ENCODE measurements at places on chromosomes 5 and 9. TPM values are rescaled to one million over a fixed set of nuclear protein-coding genes. Genes with fewer than 3 reads are reported as not detected.

PCDHGA12 gene
- 0.39 TPM for total RNA-seq

SPATA31E1 gene
- total RNA-seq = not detected

- peak; percentile 29 for DNase-seq
Measured at GRCh38 chr5:112929336-112930081, 7.5 kb upstream of the REEP5 start.

DNA sequence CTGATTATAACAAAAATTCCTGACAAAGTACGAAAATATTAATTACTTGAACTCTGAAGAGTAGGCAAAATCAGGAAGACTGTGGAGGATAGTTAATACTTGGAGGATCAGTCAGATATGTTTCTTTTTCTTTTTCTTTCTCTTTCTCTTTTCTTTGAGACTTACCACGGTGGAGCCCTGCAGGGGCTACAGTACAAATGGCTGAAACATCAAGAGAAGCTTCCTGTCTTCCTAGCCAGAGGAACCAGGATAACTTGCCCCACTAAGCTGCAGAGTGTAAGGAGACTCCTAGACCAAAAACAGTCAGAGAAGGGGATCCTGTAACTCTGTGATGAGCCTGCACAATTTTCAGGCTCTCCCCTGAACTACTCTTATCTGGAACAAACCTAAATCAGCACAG is 324.6 kb upstream of the TYRP1 start:
- DNase-seq = no peak

- no peak for DNase-seq
Measured at GRCh38 chr9:68979538-68980314, 34.2 kb downstream of the PRKACG start.

- DNase-seq = no peak
Measured at GRCh38 chr5:91000743-91001142, 382.4 kb downstream of the ARRDC3 start.

DNA sequence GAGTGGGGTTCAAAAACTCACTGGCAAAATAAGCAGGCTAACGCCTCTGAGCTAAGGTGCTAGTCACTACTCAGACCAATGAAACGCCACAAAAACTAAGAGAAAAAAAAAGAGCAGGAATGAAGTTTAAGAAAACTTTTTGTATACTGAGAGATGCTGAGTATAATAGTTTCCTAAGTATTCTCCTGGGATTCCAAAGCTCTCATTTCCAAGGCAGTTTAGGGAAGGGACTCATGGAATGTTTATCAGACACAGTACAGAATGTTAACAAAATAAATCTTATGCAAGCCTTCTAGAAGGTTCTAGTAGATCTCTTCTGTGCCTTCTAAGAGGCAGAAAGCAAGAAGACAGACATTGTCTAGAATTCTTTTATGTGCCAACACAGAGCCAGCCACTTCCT is 361.9 kb downstream of the MTRR start:
- DNase-seq = no peak

DNA sequence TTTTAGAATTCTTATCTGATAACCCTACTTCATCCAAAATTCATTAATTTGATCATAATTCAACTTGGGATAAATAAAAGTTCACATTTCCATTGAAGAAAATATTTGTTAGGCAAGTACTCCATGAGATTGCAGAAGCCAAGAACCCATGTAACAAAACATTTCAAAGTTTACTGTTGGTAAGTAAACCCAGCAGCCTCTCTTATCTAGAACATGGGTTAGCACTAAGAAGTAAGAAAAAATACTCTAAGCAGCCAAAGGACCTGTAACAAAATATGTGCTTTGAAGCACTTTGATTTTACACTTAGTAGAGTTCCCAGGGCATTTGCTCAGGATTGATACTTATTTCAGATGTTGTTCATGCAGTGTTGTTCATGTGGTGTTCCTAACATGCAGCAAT is 8.7 kb downstream of the MAP3K1 start:
- no peak for DNase-seq

- DNase-seq = no peak
Measured at GRCh38 chr9:37455884-37456647, 9.2 kb downstream of the ZBTB5 start.

COQ4 gene
- 54.8 TPM for total RNA-seq

ALDH7A1 gene
- 15.6 TPM for total RNA-seq

GRCh38 chr9:7075154-7075553 is 317.4 kb downstream of the KDM4C start:
- DNase-seq = no peak

IFNA5 gene
- not detected for total RNA-seq

CAVIN4 gene
- 0.37 TPM for total RNA-seq

- no peak for DNase-seq
Measured at GRCh38 chr5:158832731-158833130, 267.0 kb downstream of the EBF1 start.

All from M059J (cell line).